ENCODE measurements at places on chromosomes 5 and 9.

GRCh38 chr5:157025093-157025698 is 33.7 kb downstream of the HAVCR1 start:
- no peak for DNase-seq

DNA sequence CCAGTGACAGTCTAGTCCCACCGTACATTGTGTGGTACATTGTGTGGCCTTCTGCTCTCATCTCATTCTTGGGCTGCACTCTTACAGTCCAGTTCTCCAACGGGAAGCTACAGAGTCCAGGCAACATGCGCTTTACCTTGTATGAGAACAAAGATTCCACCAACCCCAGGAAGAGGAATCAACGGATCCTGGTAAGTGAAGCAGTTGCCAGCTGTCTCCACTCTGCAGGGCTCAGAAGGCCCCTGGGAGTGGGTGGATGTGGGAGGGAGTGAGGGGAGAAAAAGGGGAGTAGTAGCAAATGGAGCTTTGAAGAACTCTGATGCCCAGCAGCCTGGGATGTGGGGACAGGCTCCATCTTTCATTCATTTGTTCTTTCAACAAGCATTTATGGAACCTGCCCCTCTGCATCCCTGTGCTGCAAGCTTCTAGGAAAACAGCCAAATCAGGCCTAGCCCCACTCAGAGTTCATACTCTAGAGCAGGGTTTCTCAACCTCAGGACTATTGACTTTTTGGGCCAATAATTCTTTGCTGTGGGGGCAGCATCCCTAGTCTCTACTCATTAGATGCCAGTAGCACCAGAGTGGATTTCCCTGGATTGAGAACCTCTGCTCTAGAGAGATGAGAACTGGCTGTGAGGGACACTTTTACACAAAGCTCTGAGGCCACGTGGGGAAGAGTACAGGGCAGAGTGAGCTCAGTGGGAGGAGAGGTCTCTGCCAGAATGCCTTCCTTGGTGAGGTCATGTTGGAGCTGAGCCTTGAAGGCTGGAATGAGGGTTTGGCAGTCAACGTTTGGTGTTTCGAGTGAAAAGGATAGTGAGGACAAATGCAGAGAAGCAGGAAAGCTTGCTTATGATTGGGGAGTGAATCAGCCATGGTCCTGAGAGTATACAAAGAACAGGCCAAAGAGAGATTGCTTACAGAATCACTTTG is 1.1 kb downstream of the POLR1E start:
- DNase-seq = peak; percentile 92

GRCh38 chr5:104800440-104801048 is 1238.0 kb upstream of the NUDT12 start:
- DNase-seq = no peak

DNA sequence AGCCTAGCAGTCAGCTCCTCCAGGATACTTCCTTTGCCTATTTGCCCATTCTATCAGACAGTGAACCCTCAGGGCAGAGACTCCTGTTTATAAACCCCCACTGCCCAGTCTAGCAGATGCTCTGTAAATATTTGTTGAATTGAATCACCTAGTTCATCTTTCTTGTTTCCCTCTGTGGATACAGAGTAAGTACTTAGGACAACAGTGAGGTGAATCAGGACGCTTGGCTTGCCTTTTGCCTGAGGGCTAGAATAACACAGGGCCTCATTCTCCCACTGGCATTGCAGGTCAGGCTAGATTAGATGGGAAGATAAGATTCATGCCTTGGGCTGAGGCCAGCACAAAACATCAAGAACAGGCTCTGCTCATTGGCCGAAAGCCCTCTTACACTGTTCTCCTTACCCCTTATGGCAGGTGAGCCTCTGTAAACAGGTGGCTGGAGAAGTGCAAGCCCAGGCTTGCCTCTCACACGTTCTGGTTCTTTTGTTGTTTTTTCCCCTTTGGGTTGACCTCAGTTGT is 22.2 kb downstream of the TNFSF8 start:
- DNase-seq = no peak
